ENCODE measurements at places on chromosomes 7 and 10.

DNA sequence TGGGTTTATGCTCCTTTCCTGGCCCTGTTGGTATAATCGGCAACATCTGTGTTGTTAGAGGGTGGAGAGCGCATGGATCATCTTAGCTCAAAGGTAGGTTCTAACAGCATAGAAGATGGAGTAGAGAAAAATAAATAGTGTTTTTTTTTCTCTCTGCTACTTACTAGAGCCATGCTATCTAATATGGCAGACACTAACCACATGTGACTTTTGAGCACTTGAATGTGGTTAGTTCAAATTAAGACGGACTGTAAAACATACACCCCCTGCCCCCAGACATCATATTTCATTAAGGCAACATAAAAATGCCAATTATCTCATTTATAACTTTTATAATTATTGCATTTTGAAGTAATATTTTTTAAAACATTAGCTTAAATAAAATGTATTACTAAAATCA lies 525.1 kb downstream of the KIF20B start:
- peaks cover 9% of the 10 kb centered on the region for H3K36me3 ChIP-seq
- no peak overlapping the region for H3K4me3 ChIP-seq
- no peak overlapping the region for H3K27ac ChIP-seq

DNA sequence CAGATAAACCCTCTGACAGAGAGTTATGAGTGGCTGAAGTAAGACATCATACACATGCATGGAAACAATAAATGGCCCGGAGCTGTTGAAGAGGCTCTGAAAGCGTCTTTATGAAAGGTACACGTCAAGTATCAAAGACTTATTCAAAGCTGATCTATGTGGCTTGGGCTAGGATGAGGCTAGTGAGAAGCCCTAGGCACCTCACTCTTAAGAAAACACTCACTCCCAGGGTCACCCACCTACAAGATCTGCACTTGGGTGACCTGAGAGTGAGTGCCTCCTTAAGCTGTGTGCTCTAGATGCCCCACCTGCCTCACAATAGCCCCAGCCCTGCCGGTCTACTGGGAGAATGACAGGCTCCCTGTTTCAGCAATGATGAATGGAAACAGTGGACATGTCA lies 1.1 kb upstream of the GIMAP1 start:
- H3K27ac ChIP-seq: no peak overlapping the region
- no peaks in the 10 kb centered on the region for H3K36me3 ChIP-seq
- peaks cover 16% of the 10 kb centered on the region for H3K4me1 ChIP-seq
- H3K27me3 ChIP-seq: peaks cover 10% of the 10 kb centered on the region
- no peak for DNase-seq
- no peak overlapping the region for H3K4me3 ChIP-seq

- H3K4me1 ChIP-seq: no peaks in the 10 kb centered on the region
- no peak for DNase-seq
- peaks cover under 1% of the 10 kb centered on the region for H3K27me3 ChIP-seq
- no peak overlapping the region for H3K4me3 ChIP-seq
- peaks cover 12% of the 10 kb centered on the region for H3K36me3 ChIP-seq
Measured at GRCh38 chr10:47231414-47231813, 68.6 kb upstream of the GDF10 start.

- no peaks in the 10 kb centered on the region for H3K36me3 ChIP-seq
- no peak overlapping the region for H3K4me3 ChIP-seq
- H3K27ac ChIP-seq: no peak overlapping the region
- H3K27me3 ChIP-seq: no peaks in the 10 kb centered on the region
Measured at GRCh38 chr7:15123901-15124300, 221.3 kb upstream of the DGKB start.

DNA sequence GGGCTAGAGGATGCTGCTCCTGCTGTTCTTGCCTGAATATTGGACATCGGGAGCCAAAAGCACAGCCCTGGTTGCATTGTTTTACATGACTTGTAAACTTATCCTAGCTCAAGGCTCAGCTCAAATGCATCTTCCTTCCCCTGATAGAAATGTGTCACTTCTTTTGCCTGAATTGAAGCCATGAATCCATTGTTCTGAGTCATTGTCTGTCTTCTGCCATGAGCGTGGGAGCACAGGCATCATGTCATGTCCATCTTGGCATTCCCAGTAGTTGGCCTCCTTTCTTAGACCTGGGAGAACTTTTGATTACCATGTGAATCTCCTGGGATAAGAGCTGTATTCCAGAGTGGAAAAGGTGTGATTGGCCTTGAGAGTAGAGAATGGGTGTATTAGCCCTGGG lies 54.1 kb upstream of the OPN4 start:
- H3K4me3 ChIP-seq: no peak overlapping the region
- peaks cover 20% of the 10 kb centered on the region for H3K4me1 ChIP-seq
- H3K27ac ChIP-seq: no peak overlapping the region
- H3K27me3 ChIP-seq: peaks cover 7% of the 10 kb centered on the region

- no peak for DNase-seq
- no peaks in the 10 kb centered on the region for H3K4me1 ChIP-seq
- peaks cover 2% of the 10 kb centered on the region for H3K27me3 ChIP-seq
- H3K27ac ChIP-seq: peak overlapping the region; percentile 1
- H3K36me3 ChIP-seq: no peaks in the 10 kb centered on the region
Measured at GRCh38 chr10:30742471-30742870, 112.9 kb upstream of the LYZL2 start.

GRCh38 chr7:36755484-36755883 lies 31.2 kb upstream of the AOAH start:
- no peaks in the 10 kb centered on the region for H3K27me3 ChIP-seq
- H3K36me3 ChIP-seq: no peaks in the 10 kb centered on the region
- H3K4me3 ChIP-seq: no peak overlapping the region
- no peak overlapping the region for H3K27ac ChIP-seq
- no peak for DNase-seq

DNA sequence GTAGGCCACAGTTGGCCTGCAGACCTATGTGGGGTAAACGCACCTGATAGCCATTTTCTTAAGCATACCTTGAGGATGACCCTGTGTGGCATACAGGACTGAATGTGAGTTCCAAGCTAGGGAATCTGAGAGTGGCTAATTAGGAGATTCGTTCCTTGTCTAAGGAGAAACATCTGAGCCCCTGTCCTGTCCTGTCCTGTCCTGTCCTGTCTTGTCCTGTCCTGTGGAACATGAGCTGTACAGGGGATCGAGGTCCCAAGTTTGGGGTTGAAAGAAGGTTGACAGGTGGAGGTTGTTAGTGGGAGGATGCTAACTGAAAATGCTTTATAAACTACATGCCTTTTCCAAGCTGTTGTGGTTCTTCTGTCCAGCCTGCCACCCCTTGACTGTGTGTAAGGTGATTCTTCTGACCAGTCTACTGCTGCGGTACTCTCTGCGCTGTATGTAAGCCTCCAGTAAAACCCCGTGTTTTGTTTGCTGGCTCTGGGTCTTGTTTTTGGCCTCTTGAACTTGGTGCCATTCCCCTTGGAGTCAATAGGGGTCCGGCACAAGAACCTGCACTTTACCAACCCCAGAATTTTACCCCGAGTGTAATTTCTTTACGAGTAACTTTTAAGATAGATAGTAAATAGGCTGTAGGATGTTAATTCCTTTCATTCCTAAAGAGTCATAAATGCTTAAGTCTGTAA lies 26.4 kb downstream of the ZNRF2 start:
- H3K27ac ChIP-seq: no peak overlapping the region
- no peaks in the 10 kb centered on the region for H3K27me3 ChIP-seq
- DNase-seq: no peak
- no peaks in the 10 kb centered on the region for H3K36me3 ChIP-seq
- no peak overlapping the region for H3K4me3 ChIP-seq

DNA sequence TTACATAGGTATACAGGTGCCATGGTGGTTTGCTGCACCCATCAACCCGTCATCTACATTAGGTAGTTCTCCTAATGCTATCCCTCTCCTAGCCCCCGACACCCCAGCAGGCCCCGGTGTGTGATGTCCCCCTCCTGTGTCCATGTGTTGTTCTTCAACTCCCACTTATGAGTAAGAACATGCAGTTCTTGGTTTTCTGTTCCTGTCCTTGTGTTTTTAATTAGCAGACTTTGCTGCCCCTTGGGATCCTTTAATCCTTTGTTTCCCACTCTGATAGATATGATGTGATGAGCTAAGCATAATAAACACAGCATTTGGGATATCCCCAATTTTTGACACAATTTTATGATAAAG lies 71.1 kb upstream of the PALS2 start:
- H3K27me3 ChIP-seq: no peaks in the 10 kb centered on the region
- DNase-seq: no peak
- no peak overlapping the region for H3K4me3 ChIP-seq

DNA sequence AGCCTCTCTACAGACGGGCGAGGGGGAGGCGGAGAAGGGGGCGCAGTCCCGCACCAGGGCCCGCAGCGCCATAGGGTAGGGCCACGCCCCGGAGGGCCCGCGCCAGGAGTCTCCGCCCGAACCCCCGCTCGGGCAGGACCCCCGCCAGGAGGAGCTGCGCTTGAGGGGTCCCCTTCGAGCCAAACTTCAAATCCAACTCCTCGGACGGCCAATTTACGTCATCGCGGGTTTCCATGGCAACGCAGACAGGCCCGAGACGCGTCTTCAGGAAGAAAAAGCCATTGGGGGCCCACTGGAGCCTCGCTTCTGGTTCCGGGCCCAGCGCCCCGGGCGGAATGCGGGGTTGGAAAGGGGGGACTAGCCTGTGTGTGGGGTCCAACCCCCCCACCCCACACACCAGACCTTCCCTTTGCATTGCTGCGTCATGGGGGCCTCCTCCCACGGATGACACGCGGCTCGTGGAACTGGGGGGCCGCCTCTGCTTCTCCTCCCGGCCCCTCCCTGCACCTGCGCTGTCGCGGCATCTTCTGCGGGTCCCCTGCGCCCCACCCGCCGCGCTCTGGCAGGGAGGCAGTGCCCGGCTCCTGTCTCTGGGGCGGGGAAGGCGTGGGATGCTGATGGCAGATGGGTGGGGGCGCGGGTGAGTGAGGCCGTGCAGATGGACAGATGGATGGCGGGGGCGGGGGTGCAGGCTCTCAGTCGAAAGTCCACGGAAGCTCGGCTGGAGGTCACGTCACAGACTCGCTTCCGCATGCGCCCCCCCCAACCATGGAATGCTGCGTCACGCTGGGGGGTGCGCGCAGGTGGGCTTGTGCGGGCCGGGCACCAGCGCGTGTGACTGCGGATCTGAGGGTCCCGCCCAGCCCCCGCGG lies 1.2 kb downstream of the CALY start:
- H3K4me1 ChIP-seq: no peaks in the 10 kb centered on the region
- no peaks in the 10 kb centered on the region for H3K27me3 ChIP-seq
- peak; percentile 78 for DNase-seq

GRCh38 chr7:116210345-116211005 lies at the start of gene TES:
TES (plus strand) TSS chr7:116210539; CDS start chr7:116210708, 169 bp downstream.
- H3K27me3 ChIP-seq: peaks cover 8% of the 10 kb centered on the region
- H3K4me3 ChIP-seq: peak within 1 kb of the TSS; percentile 95
- peak; percentile 80 for DNase-seq
- peaks cover 31% of the 10 kb centered on the region for H3K4me1 ChIP-seq
- H3K27ac ChIP-seq: peak within 1 kb of the TSS; percentile 96
- peaks cover 5% of the 10 kb centered on the region for H3K36me3 ChIP-seq

GRCh38 chr7:44268671-44269070 lies 56.7 kb downstream of the CAMK2B start:
- DNase-seq: no peak
- H3K27me3 ChIP-seq: peaks cover 25% of the 10 kb centered on the region
- H3K27ac ChIP-seq: no peak overlapping the region
- no peak overlapping the region for H3K4me3 ChIP-seq
- H3K36me3 ChIP-seq: no peaks in the 10 kb centered on the region
- H3K4me1 ChIP-seq: peaks cover 54% of the 10 kb centered on the region

DNA sequence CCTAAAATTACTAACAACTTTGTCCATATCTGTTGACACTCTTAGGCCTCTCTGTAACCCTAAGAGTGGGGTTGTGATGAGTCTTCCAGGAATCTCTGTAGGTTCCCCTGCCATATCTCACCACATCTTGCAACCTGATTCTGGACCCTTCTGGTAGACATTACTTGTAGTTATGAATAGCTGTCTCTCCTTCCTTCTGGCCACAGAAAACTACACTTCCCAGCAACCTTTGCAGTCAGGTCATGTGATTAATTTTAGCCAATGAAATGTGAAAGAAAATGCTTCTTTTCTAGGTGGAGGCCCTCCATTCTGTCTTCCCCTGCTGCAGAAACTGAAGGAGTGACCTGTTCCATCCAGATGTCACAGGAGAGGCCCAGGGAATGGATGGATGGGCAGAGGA lies 147.6 kb upstream of the AOAH start:
- H3K4me1 ChIP-seq: peaks cover 26% of the 10 kb centered on the region
- no peak overlapping the region for H3K27ac ChIP-seq
- no peak overlapping the region for H3K4me3 ChIP-seq
- DNase-seq: no peak
- peaks cover 4% of the 10 kb centered on the region for H3K36me3 ChIP-seq
- H3K27me3 ChIP-seq: peaks cover 3% of the 10 kb centered on the region

- H3K27ac ChIP-seq: peak overlapping the region; percentile 99
- peaks cover 59% of the 10 kb centered on the region for H3K36me3 ChIP-seq
- H3K27me3 ChIP-seq: no peaks in the 10 kb centered on the region
- H3K4me1 ChIP-seq: peaks cover 52% of the 10 kb centered on the region
- DNase-seq: no peak
Measured at GRCh38 chr10:102152545-102152890, 329 bp downstream of the NOLC1 start.

DNA sequence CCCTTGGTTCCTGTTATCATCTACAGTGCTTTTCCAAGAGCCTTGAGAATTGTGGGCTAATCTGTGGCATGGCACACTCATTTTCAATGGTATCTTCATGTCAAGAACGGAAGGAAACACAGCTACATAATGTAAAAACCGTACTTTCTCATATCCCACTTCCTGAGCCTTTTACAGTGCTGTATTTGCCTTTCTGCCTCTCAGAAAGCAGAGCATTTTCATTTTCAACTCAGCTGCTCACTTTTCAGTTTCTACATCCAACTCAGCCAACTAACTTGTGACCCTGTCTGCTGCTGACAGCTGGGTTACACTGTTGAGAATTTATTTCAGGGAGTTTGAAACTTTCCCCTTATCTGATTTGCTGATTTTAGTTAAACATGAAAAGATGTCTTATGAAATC lies 875.8 kb upstream of the KCND2 start:
- H3K27ac ChIP-seq: no peak overlapping the region
- no peaks in the 10 kb centered on the region for H3K4me1 ChIP-seq
- no peaks in the 10 kb centered on the region for H3K36me3 ChIP-seq
- peaks cover 2% of the 10 kb centered on the region for H3K27me3 ChIP-seq

DNA sequence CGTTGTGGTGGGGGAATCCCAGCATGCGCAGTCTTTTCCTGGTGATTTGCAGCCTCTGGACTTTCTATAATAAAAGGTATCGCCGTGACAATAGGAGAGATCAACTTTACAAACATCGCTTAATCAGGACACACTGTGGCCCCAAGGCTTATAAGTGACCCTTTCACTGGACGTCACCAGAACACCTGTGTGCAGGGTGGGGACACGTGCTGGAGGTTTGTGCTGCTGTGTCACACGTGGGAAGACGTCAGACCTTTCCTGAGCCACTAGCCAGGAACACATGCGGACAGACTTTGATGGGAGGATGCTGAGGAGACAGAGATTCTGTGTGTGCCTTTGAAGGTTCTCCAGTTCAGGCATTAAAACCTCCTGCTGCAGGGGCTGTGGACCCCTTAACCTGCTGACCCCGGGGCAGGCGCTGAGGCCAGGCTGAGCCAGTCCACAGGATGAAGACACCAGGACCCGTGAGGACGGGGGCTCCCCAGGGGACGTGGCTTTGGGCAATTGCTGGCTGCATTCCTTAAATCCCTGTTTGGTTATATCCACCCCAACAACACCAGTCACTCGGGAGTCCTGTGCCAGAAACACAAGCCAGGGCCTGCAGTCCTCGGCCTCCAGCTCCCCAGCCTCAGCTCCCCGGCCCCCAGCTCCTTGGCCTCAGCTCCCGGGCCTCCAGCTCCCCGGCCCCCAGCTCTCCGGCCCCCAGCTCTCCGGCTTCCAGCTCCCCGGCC lies 183.4 kb downstream of the PTPRN2 start:
- no peaks in the 10 kb centered on the region for H3K36me3 ChIP-seq
- H3K4me1 ChIP-seq: peaks cover 37% of the 10 kb centered on the region
- peaks cover 10% of the 10 kb centered on the region for H3K27me3 ChIP-seq
- H3K27ac ChIP-seq: peak overlapping the region; percentile 38
- no peak for DNase-seq
- H3K4me3 ChIP-seq: no peak overlapping the region

Measured in nephron progenitor cell (in vitro differentiated cells).